ENCODE measurements at places on chromosomes 4 and X.

- no peak for DNase-seq
These were observed 88.5 kb upstream of the ADRA2C start for GRCh38 chr4:3677748-3678070.

DNA sequence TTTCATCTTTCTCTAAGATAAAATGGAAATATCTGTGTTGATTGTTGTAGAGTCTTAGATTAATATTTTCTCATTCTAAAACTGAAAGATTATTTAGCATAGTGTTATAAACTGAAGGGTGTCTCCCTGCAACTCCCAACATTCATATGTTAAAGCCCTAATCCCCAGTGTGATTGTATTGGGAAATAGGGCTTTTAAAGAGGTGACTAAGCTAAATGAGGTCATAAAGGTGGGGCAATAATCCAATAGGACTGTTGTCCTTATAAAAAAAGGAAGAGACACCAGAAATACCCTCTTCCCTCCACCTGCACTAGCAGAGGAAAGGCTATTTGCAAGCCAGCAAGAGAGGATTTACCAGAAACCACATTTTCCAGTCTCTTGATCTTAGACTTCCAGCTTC, 1626.4 kb downstream of the C4orf33 start:
- no peak for DNase-seq

GRCh38 chr4:165715989-165716388, 157.0 kb upstream of the TLL1 start:
- DNase-seq, result no peak

DNA sequence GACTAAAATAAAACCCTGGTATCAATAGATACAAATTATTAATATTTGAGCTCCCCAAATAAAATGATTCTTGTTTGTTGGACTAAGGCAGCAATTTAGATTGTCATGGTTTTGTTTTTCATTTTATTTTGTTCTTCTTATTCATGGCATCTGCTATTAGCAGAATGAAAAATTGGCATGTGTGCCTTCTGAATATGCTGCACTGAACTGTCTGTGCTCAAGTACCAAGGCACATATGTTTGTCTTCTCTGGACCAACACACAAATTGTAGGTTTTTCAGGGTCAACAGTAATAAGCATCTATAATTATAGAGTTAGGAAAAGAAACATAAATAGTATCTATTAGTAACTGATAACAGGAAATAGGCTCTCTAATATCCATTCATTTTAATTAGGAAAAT, 121.1 kb downstream of the BANK1 start:
- DNase-seq, result no peak

GRCh38 chr4:167234316-167234881, at the start of gene SPOCK3:
Gene SPOCK3 (minus strand): TSS chr4:167234494.
- DNase-seq, result no peak

DNA sequence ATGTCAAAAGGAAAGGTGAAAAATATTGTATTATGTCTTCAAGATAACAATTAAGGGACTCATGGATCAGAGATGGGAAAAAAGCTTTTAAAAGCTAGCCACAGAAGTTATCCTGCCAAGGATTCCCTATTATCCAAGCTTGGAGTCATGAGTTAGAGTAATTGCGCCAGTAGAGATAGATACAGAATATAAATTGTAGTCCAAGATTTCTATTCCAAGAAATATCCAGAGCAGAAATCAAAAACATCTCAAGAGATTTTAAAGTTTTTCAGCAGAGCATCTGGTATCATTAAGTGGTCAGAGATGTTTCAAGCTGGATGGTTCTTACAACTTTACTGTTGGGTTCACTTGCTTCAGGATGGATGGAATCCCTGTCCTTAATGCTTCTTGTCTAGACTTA, 186.7 kb downstream of the PCDH18 start:
- DNase-seq, result no peak

DNA sequence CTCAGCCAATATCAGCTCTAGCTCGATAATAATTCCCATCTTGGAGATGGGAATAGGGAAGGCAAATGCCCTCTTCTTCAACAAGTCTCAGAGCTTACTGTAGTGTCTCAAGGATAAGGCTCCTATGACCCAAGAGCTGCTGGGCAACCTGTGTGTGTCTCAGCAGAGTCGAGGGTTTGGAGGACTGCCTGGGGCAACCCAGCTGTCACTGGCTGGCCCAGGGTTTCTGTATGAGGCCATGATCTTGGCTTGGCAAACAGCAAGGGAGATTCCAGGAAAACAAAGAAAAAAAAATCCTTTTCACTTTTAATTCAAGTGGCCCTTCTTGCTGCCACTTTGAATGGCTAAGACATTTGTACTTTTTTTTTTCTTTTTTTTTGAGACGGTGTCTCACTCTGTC, 34.4 kb downstream of the TMSB4X start:
- DNase-seq, result no peak

DNA sequence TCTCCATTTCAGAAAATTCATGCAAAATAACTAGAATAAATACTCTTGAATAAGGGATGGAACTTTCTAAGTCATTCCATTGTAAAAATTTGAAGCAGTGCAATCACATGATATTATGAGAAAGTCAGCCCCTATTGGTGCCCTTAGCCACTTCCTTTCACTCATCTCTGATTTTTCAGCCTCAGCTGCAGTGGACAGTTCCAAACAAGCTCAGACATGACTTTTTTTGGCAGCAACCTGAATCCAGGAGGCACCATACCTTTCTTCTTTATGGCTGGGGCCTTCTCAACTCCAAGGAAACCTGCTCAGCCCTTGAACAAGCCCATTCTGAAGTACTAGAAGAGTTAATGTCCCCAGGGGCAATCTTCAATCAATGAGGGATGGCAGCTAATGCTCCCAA, 40.5 kb downstream of the MAPK10 start:
- no peak for DNase-seq

DNA sequence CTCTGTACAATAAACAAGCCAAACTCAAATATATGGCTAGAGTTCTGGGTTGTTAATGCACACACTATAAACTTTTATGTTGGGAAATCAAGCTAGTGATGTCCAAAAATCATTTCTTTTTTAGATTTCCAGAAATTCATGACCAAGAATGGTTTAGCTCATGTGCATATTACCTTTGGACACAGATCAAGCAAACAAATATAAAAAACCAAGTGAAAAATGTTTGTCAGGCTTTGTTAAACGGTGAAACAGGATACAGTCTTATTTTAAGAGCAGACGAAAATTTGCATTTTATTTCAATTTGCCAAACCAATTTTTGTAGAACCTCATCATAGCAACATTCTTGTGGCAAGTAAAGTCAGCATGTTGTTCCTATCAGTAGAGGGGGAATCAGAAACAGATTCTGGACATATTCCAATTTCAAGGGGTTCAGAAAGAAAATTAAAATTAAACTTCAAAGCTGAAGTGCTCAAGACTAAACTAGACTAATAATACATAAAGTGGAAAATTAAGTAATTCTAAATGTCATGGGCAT, 413.6 kb downstream of the TRIML1 start:
- no peak for DNase-seq

DNA sequence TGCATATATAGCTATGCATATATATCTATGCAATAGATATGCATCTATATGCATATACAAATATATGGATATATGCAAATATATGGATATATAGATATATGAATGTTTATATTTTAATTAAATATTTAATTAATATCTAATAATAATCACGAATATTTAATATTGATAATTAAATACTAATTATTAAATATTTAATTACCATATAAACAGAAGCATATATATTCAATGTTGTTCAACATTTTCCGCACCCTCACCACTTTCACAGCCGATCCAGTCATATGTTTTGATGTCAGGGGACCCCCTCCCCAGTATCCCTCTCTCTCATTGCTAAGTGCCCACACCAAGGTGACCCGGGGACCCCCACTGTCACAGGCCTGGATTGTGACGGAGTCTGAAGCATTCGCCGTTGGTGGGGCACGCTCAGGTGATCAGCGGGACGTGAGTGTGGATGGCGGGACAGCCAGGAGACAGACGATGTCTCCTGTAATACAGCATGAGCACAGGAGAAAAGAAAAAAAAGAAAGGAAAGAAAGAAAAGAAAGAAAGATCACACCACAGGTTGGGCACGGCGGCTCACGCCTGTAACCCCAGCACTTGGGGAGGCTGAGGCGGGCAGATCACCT, 199.7 kb downstream of the CRLF2 start:
- DNase-seq, result no peak

- DNase-seq, result no peak
These were observed 51.4 kb upstream of the GUCY1A1 start for GRCh38 chr4:155615081-155615887.

- DNase-seq, result no peak
These were observed 7.0 kb upstream of the FRYL start for GRCh38 chr4:48787056-48787455.

DNA sequence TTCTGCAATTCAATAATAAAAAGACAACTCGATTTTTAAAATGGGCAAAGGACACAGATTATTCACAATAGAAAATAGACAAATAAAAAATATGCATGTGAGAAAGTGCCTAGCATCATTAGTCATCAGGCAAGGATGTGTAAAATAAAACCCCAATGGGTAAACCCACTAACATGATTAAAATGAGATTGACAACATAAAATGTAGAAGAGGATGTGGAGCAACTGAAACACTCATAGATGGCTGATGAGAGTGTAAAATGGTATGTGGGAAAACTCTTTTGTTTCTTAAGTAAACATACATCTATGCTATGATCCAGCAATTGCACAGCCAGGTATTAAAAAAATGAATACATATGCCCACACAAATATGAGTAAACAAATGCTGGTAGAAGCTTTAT, 177.6 kb downstream of the IQCM start:
- DNase-seq, result no peak

DNA sequence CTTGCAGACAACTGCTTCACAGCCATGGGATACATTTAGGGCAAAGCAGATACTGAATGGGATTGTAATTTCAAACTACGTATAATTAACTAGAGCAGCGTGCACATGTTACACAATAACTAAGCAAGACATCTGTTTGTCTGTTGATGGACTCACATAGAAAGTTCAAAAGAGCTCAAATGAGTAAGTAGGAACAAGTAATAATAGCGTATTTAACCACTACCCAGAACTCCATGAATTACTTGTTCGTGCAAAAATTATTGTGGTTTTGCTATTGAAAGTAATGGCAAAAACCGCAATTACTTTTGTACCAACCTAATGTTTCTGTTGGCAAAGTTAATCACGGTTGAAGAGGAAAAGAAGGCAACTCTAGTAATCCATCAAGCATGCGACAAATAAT, 825.4 kb downstream of the PCDH18 start:
- no peak for DNase-seq

- no peak for DNase-seq
These were observed 74.7 kb downstream of the CHRNA9 start for GRCh38 chr4:40409835-40410234.

DNA sequence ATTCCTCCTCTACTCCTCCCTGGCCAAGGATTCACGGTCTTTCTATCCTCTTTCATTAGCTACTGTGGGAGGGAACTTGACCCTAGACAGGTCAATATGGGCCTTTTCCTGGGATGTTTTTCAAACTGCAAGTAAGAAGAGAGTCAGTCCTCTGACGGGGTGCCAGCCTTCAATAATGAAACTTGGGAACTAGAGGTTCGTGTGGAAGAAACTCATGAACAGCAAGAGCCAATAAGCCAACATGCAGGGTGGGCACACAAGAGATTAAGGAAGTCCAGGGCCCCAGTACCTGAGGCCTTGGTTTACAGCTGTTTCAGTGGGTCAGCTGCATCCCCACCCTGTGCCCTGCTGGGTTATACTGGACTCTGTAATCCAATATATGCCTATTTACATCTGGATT, 49.3 kb downstream of the LIMCH1 start:
- no peak for DNase-seq

DNA sequence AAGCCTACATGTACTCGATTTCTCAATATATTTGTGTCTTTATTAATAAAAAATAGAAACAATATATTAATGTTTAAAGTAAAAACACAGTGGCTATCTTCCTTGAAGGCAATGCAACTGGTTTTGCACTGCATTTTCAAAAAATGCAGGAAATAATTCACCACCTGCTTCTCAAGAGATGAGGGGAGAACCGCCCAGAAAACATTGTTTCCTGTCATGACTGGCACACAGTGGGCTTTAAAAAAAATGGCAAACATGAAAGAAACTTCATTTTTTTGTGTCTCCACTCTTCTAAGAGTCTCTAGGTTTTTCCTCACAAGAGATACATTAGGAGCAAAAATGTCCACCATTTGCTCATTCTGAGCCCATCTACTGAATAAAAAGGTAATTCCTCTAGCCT, 50.8 kb upstream of the C4orf50 start:
- DNase-seq, result no peak

- no peak for DNase-seq
These were observed 1.4 kb downstream of the IL9R start for GRCh38 chrX:155998761-155999510.

- DNase-seq, result peak; percentile 34
These were observed at the start of gene LEF1 for GRCh38 chr4:108168671-108169523. Gene LEF1 (minus strand): TSS chr4:108168932. CDS start chr4:108167767, 1,165 bp downstream.

GRCh38 chr4:87387237-87387636, 3.8 kb downstream of the HSD17B11 start:
- DNase-seq, result no peak

- DNase-seq, result no peak
These were observed 52.5 kb downstream of the F11 start for GRCh38 chr4:186318481-186318880.

DNA sequence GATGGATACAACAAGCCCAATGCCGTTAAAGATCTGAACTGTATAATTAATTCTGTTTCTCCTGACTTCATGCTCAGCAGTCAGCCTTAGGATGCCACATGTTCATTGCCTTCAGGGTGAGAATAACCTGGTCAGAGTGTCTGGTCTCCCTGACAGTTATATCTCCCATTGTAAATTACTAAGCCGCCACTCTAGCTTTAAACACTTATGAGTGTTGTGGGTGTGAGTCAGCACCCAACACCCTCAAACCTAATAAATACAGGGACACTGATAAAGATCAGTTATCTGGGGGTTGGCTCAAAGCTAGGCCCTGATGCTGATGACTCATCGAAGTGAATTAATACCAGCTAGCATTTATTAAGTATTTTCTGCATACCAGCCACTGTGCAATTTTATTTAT, 64.9 kb upstream of the DYNLT3 start:
- no peak for DNase-seq

DNA sequence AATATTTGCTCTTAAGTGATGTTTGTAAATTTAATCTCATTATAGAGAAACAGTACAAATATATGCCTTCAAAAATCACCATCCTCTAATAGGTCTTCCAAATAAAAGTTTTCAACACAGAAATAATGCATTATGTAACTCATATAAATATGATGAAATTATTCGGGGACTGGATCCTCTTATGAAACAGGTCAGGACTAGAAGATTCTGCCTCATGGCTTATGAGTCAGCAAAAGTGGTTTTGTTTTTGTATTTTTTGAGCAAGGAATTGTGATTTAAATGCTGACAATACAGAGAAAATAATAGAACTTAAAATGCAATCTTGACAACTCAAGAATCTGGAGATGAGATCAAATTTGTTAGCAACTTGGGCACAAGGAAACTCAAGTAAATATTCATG, 179.7 kb upstream of the NDP start:
- DNase-seq, result no peak
